ENCODE measurements at places on chromosomes 16 and 17. TPM values are rescaled to one million over a fixed set of nuclear protein-coding genes. Genes with fewer than 3 reads are reported as not detected.

CLEC19A gene
- total RNA-seq: not detected

HOXB4 gene
- 4.8 TPM for total RNA-seq

UTS2R gene
- 29.1 TPM for total RNA-seq

KRT39 gene
- total RNA-seq: not detected

TBC1D3K gene
- not detected for total RNA-seq

CD300E gene
- not detected for total RNA-seq

TANGO6 gene
- total RNA-seq: 10.0 TPM

RAB11FIP4 gene
- total RNA-seq: 0.83 TPM

TBC1D3G gene
- total RNA-seq: not detected

STX1B gene
- 0.86 TPM for total RNA-seq

GRCh38 chr17:36899250-36900159, 37.8 kb upstream of the LHX1 start:
- DNase-seq: no peak

- DNase-seq: no peak
These were observed 642 bp upstream of the NEUROD2 start for GRCh38 chr17:39608142-39608981.

DNA sequence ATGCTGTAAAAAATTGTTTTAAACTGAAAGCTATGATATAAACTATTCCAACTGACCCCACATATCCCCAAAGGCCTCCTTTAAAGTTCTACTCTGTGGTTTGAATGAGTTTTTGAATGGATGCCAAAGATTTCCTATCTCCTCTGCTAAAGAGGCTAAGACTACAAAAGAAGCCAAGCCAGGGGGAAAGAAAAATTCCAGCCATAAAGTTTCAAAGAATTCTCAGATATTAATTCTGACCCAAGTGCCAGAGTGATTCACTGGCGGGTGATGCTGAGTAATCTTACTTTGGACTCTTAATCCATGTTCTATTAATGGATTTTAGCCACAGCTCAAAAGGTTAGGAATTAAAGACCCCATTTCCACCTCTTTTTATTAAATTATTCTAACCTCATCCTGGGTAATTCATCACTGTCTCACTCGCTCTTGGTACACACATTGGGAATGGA, 60.7 kb downstream of the HS3ST3A1 start:
- DNase-seq: peak; percentile 88

- DNase-seq: peak; percentile 29
These were observed 3.1 kb downstream of the KCNJ2 start for GRCh38 chr17:70172449-70172848.

DNA sequence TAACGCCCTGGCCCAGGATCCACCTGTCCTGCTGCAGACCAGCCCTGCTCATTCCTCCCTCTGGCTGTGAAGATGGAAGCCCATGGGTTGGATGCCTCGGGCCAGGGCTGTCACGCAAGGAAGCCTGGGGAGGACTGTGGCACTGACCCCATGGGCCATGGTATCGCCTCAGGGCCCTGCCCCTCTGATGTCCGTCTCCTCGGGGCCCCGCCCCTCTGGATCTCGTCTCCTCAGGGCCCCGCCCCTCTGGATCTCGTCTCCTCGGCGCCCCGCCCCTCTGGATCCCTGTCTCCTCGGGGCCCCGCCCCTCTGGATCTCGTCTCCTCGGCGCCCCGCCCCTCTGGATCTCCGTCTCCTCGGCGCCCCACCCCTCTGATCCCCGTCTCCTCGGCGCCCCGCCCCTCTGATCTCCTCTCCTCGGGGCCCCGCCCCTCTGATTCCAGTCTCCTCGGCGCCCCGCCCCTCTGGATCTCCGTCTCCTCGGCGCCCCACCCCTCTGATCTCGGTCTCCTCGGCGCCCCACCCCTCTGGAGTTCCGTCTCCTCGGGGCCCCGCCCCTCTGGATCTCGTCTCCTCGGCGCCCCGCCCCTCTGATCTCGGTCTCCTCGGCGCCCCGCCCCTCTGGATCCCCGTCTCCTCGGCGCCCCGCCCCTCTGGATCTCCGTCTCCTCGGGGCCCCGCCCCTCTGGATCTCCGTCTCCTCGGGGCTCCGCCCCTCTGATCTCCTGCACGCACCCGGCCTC, 24.0 kb downstream of the METRNL start:
- peak; percentile 54 for DNase-seq

DNA sequence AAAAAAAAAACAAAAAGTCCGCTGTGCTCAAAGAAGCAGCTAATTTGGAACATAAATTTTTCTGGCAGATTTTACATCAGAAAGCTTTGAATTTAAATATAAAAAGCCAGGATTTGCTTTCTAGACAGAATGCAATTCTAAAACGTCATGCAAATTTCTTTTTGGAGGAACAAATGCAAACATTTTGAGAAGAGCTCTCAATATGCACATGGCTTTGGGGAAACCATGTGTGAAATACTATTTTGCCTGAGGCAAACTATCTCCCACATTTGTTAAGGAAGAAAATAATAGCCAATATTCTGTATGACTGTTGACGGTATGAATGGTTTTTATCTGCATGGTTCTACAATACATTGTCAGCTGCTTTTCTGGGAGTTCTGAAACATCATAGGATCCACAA, 320.0 kb upstream of the PSMD7 start:
- no peak for DNase-seq

GRCh38 chr16:9791556-9791955, 390.7 kb downstream of the GRIN2A start:
- DNase-seq: no peak

GRCh38 chr16:86203557-86204275, 304.8 kb downstream of the IRF8 start:
- no peak for DNase-seq

GRCh38 chr16:15775663-15776304, 81.0 kb downstream of the MYH11 start:
- no peak for DNase-seq

- no peak for DNase-seq
These were observed 9.1 kb downstream of the TFAP4 start for GRCh38 chr16:4263504-4264436.

DNA sequence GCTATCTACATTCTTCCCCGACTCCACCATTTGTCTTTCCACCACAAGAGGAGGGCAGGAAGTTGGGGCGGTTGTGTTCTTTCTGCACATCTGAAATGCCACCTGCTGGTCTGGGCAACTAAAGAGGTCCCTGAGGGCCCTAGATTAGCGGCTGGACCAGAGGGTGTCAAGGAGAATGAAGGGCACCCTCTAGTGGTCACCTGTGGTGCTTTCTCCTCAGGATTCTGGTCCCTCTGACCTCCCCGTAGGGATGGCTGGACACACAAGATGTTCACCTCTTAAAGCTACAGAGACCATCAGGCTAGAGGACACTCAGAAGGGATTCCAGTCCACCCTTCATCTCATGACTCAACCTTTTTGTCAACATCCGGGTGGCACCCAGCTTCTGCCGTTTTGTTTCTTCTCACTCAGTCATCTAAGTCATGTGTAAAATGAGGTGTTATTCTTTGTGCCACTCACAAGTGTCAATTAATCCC, 2.9 kb upstream of the SCIMP start:
- DNase-seq: peak; percentile 56

GRCh38 chr16:66904846-66905632, 13.6 kb downstream of the CDH16 start:
- no peak for DNase-seq

DNA sequence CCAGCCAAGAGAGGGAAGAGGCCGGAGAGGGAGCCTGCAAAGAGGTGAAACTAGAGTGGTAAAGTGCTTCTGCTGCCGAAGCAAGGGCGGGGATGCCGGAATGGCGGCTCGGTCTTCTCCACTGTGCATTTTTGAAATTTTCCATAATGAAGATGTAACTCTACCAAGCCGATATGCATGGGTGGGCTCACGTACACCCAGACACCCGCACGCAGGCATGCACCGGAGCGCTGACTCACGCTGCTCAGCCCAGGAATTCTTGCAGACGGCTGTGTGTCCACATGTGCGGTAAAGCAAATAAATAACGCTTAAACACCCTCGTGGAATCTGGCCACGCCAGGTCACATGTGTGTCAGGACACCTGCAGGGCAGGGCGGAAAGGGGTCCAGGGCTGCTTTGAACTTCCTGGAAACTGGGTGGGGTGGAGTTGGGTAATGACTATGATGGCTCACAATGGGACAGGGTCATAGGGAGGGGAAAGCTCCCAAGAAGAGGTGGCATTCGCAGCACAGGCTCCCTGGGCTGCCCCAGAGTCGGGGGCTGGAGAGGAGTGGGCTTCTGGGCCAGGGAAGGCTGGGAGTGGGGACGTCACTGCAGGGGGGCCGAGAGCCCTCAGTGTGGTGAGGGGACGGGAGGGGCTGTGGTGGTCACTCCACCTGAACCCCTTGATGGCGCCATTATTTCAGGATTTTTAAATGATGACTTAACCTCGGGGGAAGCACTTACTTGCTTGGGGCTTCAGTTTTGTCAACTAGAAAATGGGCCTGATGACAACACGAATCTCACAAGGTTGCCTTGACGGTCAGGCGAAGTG, 265.5 kb downstream of the PARN start:
- peak; percentile 75 for DNase-seq

DNA sequence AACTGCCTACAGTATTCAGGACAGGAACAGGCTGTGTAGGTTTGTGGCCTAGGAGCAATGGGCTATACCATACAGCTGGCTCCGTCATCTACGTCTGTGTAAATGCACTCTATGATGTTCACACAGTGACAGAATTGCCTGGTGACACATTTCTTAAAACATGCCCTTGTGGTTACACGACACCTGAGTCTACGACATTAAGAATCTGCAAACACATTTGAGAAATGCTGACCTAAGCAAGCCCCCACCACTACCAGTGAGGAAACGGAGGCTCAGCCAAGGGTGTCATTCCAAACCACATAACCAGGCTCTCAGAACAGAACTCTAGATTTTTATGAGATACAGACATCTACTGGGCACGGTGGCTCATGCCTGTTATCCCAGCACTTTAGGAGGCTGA, 23.5 kb downstream of the USP36 start:
- DNase-seq: no peak

DNA sequence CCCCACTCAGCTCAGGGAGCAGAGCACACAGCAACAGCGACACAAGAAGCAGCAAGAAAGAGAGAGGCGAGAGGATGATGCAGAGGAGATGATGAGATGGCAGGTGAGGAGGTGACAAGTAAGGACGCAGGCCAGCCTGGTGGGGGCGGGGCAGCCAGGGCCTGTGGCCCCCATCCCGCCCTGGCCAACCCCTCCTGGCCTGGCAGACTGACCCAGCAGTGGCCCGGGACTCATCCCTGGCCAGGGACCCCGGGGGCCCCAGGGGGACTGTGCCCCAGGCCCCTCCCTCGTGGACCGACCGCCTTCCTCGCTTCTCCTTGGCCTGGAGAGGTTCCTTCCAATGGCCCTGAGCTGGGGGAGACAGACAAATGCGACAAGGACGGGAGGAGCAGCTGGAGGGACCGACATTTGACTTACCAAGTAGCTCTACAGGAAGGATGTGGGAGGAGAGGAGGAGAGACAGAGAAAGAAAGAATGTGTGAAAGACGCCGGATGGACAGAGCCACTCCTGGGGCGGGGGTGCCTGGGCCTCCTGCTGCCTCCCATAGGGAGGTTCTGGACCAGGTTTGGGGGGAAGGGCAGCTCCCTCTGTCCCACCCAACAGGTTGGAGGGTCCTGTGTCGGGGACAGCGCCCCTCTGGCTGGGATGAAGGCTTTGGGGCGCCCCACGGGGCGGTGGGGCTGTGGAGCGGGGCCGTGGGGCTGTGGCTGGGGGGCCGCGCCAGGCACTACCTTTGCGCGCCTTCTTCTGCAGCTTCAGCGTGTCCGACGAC, 6.8 kb downstream of the MTSS2 start:
- no peak for DNase-seq

- peak; percentile 90 for DNase-seq
These were observed 5.2 kb downstream of the CCR7 start for GRCh38 chr17:40559954-40560591.

- peak; percentile 60 for DNase-seq
These were observed 74.5 kb upstream of the DYNLRB2 start for GRCh38 chr16:80466024-80466987.

DNA sequence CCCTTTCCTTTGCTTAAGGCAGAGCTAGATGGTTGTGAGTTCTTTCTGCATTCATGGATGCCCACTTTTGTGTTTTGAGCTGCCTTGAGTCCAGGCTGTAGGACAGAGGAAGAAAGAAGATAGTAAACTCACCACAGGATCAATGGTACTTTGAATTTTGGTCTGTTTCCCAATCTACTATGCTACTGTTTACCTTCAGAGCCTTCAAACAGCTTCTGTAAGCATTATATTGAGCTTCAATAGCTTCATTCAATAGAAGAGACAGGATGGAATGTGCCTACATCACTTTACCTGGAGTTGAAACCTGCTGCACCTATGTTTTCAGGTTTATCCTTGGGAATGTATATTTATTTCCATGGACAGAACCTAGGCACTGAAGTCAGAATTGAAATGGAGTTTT, 397.9 kb upstream of the DYNLRB2 start:
- DNase-seq: no peak

GRCh38 chr17:77233635-77234334, 93.0 kb downstream of the SEC14L1 start:
- peak; percentile 60 for DNase-seq

DNA sequence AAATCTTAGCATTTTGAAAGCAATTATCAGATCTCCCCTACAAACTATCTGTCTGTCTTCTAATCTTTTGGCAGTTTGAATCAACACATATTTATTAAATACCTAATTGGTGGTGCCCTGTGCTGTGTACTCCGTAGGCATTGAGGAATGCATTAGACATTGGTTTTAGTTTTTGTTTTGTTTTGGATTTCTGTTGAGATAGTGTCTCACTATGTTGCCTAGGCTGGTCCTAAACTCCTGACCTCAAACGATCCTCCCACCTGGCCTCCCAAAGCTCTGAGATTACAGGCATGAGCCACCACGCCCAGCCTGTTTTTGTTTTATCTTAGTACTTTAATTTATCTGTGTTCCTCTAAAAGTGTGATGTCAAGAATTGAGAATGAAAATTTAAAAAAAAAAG, 124.8 kb upstream of the RBL2 start:
- DNase-seq: no peak

DNA sequence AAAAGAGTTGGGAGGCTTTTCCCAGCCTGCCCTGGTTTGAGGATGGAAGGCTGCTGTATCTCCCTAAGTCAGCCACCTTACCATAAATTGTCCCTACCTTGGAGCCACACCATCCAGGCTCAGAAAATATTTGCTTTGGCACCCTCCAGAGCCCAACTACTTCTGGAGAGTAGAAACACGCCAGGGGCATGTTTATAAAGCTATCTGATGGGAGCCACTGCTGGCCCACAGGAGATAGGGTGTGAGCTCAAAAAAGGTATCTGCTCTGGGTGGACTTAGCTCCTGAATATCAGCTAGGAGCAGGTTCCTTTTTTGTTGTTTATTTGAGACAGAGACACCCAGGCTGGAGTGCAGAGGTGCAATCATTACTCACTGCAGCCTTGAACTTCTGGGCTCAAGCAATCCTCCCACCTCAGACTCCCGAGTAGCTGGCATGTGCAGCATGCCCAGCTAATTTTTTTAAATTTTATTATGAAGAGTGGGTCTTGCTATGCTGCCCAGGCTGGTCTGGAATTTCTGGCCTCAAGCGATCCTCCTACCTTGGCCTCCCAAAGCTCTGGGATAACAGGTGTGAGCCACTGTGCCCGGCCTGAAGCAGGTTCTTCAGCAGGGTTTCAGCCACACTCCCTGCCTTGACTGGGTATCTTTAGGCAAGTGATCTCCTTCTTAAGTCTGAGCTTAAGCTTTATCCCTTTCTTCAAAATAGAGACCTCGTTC, 147.1 kb downstream of the SALL1 start:
- DNase-seq: no peak

- peak; percentile 9 for DNase-seq
These were observed 74.5 kb upstream of the C17orf78 start for GRCh38 chr17:37301288-37301687.

- no peak for DNase-seq
These were observed 62.3 kb downstream of the NFATC3 start for GRCh38 chr16:68147444-68147843.

GRCh38 chr17:2058586-2059546, 4.0 kb downstream of the HIC1 start:
- no peak for DNase-seq

GRCh38 chr17:33814852-33815251, 440.2 kb upstream of the CCL2 start:
- DNase-seq: no peak

All from myocyte (in vitro differentiated cells).